ENCODE measurements at places on chromosomes 2 and 18.

DNA sequence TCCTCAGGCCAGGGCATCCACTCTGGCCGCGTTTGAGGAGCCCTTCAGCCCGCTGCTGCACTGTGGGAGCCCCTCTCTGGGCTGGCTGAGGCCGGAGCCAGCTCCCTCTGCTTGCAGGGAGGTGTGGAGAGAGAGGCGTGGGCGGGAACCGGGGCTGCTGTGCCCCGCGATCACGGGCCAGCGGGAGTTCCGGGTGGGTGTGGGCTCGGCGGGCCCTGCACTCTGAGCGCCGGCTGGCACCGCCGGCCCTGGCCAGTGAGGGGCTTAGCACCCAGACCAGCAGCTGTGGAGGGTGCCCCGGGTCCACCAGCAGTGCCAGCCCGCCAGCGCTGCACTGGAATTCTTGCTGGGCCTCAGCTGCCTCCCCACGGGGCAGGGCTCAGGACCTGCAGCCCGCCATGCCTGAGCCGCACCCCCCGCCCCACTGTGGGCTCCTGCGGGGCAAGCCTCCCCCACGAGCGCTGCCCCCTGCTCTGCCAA, 1.9 kb upstream of the ABHD3 start:
- no peak for DNase-seq

- DNase-seq, result no peak
Observed at GRCh38 chr2:219207134-219207883, 727 bp downstream of the ZFAND2B start.

DNA sequence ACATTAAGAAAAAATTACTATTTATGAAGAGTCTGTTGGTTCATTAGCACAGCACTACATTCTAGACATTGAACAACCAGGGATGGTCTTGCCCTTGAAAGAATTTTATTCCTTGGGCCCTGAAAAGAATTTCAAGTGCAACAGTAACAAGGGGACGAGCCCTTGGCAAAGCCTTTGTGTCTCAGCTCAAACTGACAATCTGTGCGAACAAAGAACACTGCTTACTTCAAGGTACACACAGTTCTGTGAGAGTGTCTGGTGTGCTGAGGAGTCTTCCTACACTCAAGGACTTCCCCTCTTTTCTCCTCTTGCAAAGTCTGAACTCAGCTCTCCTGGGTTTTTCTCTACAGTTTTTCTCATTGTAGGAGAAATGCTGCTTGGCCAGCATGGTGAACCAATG, 373.4 kb downstream of the NBAS start:
- DNase-seq, result no peak

DNA sequence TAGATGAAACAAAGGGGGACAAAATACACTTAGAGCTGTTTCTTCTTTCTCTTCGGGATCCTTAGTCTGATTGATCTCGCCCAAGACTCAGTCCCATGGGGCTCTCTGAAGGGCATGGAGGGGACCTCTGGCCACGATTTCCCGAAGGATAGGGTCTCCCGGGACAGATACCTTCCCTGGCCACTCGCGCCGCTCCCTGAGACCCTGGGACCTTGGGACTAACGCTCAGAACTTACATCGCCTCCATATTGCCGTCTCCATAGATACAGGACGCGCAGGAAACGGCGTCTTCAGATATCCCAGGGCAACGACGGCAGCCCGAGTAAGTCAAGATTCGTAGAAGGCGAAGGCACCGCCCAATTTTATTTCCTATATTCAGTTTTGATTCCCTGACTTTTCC, at the start of gene CFAP65:
Gene CFAP65, minus strand, starts transcription at position 265 of the 400 bp plus-strand sequence. CDS start 2,468 bp downstream, outside the sequence.
- peak; percentile 80 for DNase-seq

- no peak for DNase-seq
Observed at GRCh38 chr18:58967751-58968254, 103.1 kb downstream of the ZNF532 start.

DNA sequence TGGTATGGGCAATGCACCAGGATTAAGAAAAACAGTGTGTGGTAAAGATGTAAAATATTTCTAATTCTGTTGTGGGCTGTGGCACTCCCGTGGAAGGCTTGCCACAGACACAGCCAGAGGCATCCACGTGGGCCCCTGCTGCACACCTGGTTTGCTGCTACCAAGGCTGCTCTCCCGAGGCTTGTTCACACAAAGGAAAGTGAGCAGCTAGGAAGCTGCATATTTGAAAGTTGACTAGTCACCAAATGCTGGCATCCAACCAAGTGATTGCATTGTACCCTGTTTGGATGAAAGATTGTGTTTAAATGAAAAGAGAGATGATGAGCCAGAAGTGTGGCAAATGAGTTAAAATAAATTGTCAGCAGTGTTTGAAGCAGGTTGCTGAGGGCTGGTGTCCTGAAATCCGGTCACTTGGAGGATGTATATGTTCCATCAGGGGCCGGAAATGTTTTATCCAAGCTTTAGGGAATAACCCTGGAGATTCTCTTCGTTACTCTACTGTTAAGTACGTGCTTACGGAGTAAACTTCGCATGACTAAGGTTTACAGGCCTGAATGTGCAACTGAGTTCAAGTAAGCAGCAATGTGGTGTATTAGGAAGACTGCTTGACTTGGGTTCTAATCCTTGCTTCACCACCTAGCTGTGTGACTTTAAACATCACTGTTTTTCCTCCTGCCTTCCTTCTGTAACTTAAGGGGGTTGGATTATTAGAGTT, 86.1 kb downstream of the MSH2 start:
- no peak for DNase-seq

GRCh38 chr2:234680688-234681619, 184.1 kb upstream of the ARL4C start:
- no peak for DNase-seq

DNA sequence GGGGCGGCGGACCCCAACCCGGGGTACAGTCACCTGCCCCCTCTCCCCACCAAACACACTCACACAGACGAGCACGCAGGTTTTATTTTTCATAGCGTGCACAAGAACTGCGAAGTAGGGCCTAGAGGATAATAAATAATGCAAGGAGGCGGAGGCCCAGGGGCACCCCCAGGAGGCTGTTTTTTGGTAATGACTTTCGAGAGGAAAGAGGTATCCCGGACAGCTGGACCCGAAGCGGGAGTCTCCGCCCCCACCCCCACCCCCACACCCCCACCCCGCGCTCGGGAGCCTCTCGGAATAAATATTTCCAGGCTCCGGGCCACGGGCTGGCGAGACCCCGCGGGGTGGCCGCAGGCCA, 3.4 kb downstream of the CYP26B1 start:
- DNase-seq, result no peak

GRCh38 chr2:128552806-128553551, 234.3 kb upstream of the HS6ST1 start:
- DNase-seq, result no peak

GRCh38 chr2:127083819-127084503, 23.0 kb downstream of the BIN1 start:
- DNase-seq, result peak; percentile 61

GRCh38 chr18:74896390-74896991, 298.8 kb downstream of the ZNF407 start:
- peak; percentile 53 for DNase-seq

- no peak for DNase-seq
Observed at GRCh38 chr2:74079522-74080341, 68.0 kb downstream of the BOLA3 start.

DNA sequence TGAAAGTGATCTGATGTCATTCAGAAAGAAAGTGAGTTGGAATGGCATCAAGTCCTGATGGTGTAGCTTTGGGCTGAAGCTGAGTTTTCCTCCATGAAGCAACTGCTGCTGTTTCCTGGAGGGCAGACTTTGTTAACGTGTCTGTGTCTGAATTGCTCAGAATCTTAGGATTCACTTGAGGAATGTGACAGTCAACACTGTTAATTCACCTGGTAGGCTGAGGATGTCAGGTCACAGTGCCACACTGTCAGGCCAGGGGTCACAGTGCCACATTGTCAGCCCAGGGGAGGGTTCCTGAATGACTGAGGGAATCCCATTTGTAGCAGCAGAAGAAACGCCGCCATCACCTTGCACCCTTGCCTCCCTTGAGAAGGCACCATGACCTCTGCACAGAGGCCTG, 39.4 kb downstream of the LYPD6B start:
- no peak for DNase-seq

GRCh38 chr18:80037869-80038630, 3.8 kb downstream of the RBFA start:
- DNase-seq, result no peak

DNA sequence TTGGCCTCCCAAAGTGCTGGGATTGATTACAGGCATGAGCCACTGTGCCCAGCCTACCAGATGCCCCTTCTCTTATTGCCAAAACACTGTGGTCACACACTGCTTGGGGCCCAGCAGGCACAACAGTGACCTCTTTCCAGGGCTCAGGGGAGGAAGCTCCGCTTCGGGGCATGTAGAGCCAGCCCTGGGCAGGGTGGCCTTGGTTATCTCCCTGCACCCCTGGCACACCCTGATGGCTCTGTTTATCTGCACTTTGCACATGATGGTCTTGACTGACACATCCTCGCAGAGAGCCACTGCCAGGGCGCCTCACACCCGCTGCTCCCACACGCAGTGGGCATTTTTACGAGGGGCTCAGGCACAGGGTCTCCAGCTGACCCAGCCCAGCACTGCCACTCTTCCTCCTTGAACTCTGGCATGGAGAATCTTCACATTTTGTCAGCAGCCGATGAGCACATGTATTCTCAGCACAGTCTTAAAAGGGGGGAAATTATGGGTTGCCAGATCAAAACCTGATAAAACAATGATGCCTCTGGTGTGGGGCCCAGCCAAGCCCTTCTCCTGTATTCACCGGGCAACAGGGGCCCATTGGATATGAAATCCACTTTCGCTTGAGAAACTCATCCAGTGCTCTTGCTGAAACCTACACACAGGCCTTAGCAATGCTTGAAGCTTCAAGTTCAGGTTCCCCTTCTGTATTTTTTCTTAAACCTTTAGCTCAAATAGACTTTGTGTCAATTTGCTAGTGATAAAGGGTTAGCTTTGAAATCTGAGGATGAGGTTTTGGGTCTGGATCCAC, 5.9 kb downstream of the GYPC start:
- no peak for DNase-seq

All from head of caudate nucleus (tissue), 42 donors.